CD4-positive, alpha-beta T cell treated with Interleukin-1 beta for 1 hour (primary cell): ENCODE measurements at places on chromosomes 7 and 10.

- no peak for DNase-seq
Measured at GRCh38 chr10:130427216-130427722, 291.1 kb downstream of the GLRX3 start.

DNA sequence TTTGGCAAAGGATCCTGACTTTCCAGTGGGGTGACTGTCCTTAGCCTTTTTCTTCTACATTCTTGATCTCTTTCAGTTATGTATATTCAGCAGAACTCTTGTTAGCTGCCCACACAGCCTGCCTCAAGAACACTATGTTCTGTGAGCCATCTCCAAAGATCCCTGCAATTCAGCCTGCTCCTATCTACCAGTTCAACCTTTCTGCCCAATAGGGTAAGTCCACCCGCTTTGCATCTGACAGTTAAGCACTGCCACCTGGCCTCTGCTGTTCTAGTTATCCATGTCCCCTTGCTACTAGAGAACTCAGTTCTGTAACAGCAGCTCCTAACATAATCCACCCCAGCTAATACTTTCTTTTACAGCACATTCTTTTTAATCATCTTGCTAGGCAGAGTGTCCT, 13.5 kb downstream of the OR9A2 start:
- no peak for DNase-seq

- no peak for DNase-seq
Measured at GRCh38 chr7:28373990-28374389, 38.3 kb upstream of the CREB5 start.

- DNase-seq, result no peak
Measured at GRCh38 chr7:92875173-92875572, 38.8 kb upstream of the CDK6 start.

DNA sequence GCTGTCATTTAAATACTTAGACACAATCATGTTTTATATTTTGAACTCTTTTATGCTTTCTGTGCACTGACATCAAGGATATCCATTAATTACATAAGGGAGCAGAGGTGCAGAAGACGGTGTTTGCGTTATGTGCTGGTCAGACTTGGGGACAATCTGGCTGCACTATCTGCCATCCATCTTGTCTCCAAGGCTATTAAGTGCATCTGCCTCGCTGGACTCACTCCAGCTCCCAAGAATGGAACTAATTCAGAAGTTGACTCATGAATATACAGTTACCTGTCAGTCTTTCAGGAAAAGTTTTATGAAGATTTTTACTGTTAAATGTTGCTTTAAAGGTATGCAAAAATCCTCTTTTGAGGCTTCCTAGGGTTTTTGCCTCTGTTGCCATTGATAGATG, 391.0 kb downstream of the SUGCT start:
- no peak for DNase-seq

GRCh38 chr7:2824678-2825461, 19.2 kb downstream of the GNA12 start:
- DNase-seq, result no peak

- no peak for DNase-seq
Measured at GRCh38 chr10:43215758-43216455, 51.0 kb downstream of the RASGEF1A start.

DNA sequence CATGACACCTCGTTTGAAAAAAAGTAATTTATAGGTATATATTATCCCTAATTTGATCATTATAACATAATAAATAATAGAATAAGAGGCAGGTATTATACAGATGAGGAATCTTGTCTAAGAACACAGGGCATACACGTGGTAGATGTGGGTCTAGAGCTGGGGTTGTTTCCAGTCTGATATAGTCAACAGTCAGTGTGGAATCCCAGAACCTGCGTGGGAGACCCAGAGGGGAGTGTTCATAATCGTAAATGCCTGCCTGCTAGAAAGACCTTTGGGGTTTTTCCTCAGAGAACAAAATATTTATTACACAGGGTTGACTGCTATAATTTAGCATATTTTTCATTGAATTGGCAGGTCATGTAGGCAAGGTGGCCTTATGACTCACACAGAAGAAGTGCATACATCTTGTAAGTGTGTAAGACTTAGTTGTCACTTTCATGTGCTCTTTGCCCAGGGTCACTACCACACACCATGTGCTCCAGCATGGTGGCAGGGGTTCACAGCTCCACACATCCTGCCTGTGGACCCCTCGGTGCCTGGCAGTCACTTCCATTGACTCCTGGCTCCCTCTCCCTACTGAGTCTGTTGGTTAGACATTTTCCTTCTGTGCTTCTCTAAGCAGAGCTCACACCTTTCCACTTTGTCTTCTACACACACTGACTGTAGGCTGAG, 94.9 kb upstream of the IKZF1 start:
- no peak for DNase-seq

DNA sequence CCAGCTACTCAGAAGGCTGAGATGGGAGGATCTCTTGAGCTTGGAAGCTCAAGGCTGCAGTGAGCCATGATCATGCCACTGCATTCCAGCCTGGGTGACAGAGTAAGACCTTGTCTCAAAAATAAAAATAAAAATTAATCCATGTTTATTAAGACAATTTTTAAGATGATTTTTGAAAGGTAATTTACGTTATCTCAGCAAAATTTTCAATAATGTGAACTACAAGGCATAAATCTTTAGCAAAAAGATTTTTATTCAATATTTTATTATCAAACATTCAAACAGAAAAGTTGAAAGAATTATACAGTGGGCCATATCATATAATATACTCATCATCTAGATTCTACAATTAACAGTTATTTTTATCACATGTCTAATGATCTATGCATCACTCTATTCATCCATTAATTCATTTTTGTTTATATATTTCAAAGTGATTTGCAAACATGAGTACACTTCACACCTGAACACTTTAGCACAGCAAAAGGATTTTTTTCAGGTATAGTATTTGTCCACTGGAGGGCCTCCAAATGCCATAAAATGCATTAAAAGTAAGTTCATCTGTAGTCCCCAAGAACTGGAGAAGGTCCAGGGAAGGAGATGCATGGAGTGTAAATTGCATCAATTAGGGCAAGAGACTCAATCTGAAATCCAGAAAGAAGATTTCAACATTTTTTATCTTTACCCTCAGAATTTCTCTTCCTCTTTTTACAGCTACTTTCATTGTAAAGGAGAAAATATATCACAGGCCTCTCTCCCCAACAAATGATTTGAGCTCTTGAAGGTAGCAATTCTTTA, 38.6 kb upstream of the RSBN1L start:
- peak; percentile 56 for DNase-seq

DNA sequence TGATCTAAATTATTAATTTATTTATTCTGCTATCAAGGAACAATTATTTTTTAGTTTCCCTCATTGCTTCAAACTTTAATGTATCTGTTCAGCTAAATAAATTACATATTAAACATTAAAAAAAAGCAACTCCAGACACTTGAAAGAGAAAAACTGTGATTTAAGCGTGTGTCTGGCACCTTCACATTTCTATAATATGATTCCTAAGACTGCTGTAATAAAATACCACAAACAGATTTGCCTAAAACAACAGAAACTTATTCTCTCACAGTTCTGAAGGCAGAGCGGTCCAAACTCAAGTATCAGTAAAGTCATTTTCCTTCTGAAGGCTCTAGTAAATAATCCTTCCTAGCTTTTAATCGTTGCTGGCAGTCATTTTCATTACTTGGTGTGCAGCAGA, 580.4 kb upstream of the KCND2 start:
- no peak for DNase-seq

GRCh38 chr10:57689596-57690297, 577.9 kb downstream of the IPMK start:
- DNase-seq, result no peak

GRCh38 chr10:48500771-48501170, 104.1 kb downstream of the ARHGAP22 start:
- DNase-seq, result no peak

DNA sequence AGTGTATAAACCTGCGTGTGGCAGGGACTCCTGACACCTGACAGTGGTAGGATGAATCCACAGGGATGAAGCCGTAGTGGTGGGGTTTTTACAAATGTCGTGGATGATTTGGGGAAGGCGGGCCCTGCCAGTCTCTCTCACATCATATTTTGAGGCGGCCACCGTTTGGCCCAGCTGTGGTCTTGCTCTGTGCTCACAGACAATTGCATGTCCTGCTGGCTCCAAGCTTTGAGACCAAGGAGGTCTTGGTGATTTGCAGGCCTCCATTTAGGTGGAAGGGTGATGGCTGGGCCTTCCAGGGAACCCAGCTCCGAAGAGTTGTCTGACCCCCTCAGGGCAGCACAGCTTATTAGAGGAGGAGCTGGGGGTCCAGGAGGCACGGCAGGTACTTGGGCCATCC, 151.1 kb upstream of the SHH start:
- no peak for DNase-seq

GRCh38 chr10:63716016-63716580, 194.9 kb downstream of the REEP3 start:
- no peak for DNase-seq

GRCh38 chr7:132065989-132066603, 509.7 kb upstream of the PODXL start:
- no peak for DNase-seq

GRCh38 chr7:42883950-42884349, 27.9 kb downstream of the C7orf25 start:
- no peak for DNase-seq

GRCh38 chr10:132520177-132520811, 17.3 kb upstream of the INPP5A start:
- DNase-seq, result no peak

DNA sequence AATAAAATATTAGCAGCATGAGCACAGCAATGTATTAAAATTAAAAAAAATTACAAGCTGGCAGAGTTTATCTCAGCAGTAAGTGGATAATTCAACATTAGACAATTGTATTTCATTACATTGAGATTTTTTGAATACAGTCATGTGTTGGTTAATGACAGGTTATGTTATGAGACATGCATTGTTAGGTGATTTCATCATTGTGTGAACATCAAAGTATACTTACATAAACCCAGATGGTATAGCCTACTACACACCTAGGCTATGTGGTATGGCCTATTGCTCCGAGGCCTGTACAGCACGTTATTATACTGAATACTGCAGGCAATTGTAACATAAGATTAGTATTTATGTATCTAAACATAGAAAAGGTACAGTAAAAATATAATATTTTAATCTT, 29.7 kb downstream of the CCDC6 start:
- no peak for DNase-seq

GRCh38 chr7:17094963-17095574, 203.4 kb upstream of the AHR start:
- no peak for DNase-seq

GRCh38 chr7:317643-318405, 27.9 kb downstream of the FOXL3 start:
- DNase-seq, result no peak

- no peak for DNase-seq
Measured at GRCh38 chr7:42407833-42408232, 170.8 kb upstream of the GLI3 start.
